Amniotic epithelial cell (primary cell): ENCODE measurements at places on chromosomes 4 and X.
A peak's percentile ranks its signal among the peaks of the same experiment; 100 is the strongest.

GRCh38 chr4:148229028-148229427 is 213.2 kb downstream of the NR3C2 start:
- no peak for DNase-seq

DNA sequence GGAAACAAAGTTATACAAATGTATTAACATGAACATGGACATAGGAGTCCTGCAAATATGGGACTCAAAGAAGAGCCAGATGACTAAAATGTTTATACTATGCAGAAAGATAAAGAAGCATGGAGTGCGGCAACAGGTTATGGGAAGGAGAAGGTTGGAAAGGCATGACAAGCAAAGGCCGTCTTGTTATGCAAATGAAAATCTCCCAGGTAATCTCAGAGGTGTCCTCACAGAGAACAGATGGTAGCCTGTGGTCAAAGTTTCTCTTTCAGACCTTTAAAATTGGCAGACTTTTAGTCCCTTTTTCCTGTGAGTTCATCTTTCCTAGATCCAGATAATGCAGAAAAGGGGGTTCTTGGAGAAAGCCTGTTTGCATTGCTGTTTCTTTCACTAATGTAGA is 116.4 kb upstream of the BEND4 start:
- no peak for DNase-seq

- peak; percentile 53 for DNase-seq
These were observed 132.8 kb upstream of the MAP9 start for GRCh38 chr4:155509555-155509954.

DNA sequence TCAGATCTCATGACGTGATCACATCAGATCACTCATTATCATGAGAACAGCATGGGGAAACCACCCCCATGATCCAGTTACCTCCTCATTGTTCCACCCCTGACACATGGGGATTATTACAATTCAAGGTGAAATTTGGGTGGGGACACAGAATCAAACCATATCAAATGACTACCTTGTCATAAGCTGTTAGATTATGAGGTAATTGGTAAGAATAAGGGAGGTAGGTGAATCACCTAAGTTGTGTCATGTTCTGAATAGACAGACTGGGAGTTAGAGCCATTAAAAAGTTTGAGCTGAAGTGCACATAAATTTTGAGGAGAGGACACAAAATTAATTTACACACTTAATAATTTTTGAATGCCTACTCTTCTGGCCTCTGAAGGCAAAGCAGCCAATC is 24.7 kb downstream of the SLC9B1 start:
- DNase-seq: no peak

- no peak for DNase-seq
These were observed 106.7 kb upstream of the BMP2K start for GRCh38 chr4:78669453-78669852.

DNA sequence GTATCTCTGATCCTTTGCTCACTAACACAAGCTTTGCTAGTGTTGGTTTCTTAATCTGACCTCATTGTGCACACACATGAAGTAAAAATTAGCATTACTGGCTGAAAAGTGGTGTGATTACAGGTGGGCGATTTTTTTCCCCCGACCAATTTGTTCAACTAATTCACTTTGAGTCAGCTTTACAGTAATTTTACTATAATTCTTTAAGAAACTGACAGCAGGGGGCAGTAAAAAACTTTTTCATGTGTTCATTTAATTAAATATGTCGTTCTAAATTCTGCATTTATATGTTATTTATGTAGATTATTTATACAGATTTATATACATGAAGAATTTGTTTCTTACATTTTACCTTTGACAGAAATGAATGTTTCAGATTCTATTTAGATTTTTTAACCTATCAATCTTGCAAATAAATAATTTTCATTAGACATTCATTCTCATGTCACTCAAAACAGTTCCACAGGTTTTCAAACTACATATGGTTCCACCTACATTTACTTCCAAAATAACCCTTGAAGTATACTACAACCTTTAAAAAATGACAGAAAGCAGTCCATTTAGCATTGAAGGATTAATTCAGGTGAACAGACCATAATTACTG is 17.5 kb downstream of the PALLD start:
- DNase-seq: peak; percentile 42

DNA sequence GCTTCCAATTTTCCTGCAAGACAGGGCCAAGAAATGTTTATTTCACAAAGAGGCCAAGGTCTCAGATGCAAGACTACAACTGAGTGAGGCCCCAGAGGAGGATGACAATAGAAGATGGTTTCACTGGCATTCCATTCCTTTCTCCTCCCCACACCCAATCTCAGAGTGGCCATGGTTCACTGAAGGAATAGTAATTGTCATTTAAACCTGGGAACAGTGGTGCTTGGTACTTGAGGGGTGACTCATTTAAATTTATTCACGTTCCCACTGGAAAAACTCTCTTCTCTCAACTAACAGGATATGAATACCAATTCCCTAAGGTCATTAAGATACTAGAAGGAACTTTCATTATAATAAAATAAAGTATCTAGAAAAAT is 35.3 kb upstream of the CXCL8 start:
- DNase-seq: peak; percentile 66
